ENCODE measurements at places on chromosomes 12 and 14. TPM values are rescaled to one million over a fixed set of nuclear protein-coding genes. Genes with fewer than 3 reads are reported as not detected.

The OR6C74 gene
- total RNA-seq: not detected

The MON2 gene
- 73.8 TPM for total RNA-seq

The HOXC5 gene
- not detected for total RNA-seq

DNA sequence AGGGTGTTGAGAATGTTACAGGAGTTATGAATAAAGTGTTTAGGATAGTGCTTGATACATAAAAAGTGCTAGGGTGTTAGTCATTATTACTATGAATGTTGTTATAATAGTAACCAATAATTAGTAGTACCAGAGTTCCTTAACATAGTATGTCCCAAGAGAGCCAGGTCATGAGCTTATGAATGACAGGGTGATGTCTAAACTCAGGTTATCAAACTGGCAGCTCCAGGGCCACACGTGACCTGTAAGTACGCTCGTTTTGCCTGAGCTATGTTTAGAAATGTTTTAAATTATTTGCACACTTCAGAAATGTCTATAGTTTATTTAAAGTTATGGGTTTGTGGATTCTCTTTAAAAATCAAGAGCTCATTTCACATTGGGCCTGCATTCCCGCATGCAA is 14.1 kb upstream of the GRIP1 start:
- no peak overlapping the region for H3K4me3 ChIP-seq
- H3K27me3 ChIP-seq: peaks cover 2% of the 10 kb centered on the region
- H3K27ac ChIP-seq: no peak overlapping the region
- no peaks in the 10 kb centered on the region for H3K4me1 ChIP-seq
- no peak for DNase-seq
- H3K36me3 ChIP-seq: no peaks in the 10 kb centered on the region

DNA sequence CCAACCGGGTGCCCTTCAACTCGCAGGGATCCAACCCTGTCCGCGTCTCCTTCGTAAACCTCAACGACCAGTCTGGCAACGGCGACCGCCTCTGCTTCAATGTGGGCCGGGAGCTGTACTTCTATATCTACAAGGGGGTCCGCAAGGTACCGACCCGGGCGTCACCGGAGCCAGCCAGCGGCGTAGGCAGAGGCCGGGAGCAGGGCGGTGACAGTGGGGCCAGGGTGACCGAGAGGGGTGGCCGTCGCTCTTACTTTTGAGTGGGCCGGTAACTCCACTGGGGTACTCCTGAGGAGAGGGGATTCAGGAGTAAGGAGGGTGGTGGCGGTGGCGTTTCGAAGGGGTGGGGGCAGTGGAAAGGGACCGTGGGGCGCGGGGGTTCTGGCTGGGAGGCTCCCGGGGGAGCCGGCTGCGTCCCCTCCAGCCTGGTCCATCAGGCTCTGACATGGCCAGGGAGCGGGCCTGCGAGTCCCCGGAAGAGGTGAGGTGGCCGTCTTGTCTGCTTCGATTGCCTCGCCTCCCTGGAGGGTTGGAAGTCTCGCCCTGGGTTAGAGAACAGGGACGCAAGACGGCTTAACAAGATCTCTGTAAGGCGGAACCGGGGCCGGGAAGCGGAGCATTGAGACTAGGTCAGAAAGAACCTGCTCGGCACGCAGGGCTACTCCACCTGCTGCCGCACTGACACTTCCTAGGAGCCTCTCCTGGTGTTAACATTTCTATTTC is 491 bp downstream of the WDR20 start:
- peak overlapping the region; percentile 96 for H3K4me3 ChIP-seq
- peak overlapping the region; percentile 94 for H3K27ac ChIP-seq
- DNase-seq: no peak
- H3K27me3 ChIP-seq: no peaks in the 10 kb centered on the region
- H3K4me1 ChIP-seq: peaks cover 23% of the 10 kb centered on the region
- H3K36me3 ChIP-seq: no peaks in the 10 kb centered on the region

DNA sequence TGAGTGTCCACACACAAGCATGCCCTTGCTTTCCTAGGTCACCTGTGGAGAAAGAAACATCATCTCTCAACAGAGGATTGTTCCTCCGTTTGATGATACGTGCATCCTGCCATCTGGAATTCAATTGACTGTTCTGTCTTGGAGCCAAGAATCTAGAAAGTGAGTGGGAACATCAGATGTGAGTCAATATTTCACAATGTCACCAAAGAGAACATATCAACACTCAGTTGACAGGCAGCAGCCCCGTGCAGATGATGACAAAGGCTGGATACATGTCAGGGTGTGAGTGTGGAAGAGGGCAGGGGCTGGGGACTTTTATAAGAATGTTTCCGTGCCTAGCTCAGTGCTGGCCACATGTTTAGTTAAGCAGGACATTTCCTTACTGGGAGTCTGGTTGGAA is 76.1 kb downstream of the TBC1D30 start:
- H3K27ac ChIP-seq: no peak overlapping the region
- no peak overlapping the region for H3K4me3 ChIP-seq
- H3K4me1 ChIP-seq: no peaks in the 10 kb centered on the region

DNA sequence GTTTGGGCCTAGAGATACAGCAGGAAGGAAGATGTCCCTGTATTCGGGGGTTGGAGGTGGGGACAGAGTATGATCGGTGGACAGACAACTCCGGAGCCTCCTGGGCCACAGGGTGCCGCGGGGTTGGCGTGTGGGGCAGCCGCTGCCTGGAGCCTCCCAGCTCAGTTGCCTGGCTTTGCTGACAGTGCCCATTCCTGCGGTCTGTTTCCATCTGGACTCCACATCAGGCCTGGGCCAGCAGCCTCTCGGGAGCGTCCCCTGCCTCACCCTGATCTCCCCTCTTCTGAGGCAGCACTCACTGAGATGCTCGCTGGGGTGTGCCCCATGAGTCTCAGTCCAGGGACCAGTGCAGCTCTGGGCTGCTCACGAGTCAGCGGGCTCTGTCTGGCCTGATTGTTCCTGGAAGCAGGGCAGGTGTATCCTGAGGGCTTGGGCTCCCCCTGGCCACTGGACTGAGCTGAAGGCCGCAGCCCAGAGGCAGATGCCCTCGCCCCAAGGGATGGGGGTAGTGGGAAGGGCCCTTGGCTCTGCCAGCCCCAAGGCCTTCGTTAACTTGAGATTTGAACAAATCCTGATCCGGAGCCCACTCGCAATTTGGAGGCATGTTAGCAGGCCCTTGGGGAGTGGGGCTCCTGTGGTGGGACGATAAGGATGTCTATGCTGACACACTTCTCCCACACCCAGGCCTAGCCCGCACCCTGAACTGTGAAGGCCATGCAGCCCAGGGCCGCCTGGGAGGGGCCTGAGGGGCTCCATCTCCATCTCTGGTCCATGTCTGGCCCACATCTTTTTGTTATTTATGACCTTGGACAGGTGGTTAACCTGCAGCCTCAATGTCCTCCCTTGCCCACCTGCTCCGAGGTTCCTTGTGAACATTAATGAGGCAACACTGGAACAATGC is 7.5 kb downstream of the HIP1R start:
- peaks cover 26% of the 10 kb centered on the region for H3K4me1 ChIP-seq
- H3K27ac ChIP-seq: peak overlapping the region; percentile 67
- DNase-seq: peak; percentile 81
- H3K4me3 ChIP-seq: no peak overlapping the region
- no peaks in the 10 kb centered on the region for H3K27me3 ChIP-seq

- no peak for DNase-seq
- H3K4me3 ChIP-seq: no peak overlapping the region
- no peak overlapping the region for H3K27ac ChIP-seq
- no peaks in the 10 kb centered on the region for H3K4me1 ChIP-seq
- H3K27me3 ChIP-seq: peaks cover 43% of the 10 kb centered on the region
- H3K36me3 ChIP-seq: no peaks in the 10 kb centered on the region
Measured at GRCh38 chr12:107884769-107885694, 110.5 kb downstream of the ASCL4 start.

DNA sequence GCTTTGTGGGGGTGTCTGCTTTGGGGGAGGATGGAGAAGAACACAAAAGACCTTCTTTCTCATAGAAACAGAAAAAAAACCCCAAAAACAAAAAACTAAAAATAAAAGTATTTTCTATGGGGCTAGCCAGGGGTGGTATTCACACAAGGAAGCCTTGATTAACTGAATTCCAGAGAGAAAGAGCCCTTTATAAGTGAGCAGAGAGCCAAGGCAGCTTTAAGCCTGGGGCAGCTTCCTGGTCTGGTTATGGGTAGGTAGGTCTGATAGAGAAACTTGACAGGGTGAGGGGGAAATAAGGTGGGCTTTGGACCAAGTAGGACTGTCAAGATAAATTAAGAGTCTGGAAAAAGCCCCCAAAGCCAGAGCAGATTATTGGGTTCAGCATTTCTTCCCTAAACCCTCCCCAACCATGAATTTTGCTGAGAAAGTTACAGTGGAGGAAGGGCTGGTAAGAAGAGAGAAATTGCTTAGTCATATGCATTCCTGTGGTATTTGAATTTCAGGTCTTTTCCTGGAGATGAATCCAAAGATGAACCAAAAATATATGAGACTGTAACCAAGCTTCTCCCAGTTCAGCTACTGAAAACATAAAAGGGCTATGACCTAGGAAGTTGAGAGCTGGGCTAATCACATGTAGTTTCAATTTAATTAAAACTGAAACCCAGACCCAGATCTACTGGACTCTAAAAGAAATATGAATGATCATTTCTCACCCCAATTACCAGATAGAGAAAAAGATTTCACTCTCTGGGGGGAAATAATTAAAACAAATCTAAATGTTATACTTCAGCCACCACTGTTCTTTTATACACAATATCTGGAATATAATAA is 144.8 kb downstream of the TBC1D30 start:
- DNase-seq: no peak
- peaks cover 10% of the 10 kb centered on the region for H3K27me3 ChIP-seq
- no peaks in the 10 kb centered on the region for H3K4me1 ChIP-seq
- no peak overlapping the region for H3K27ac ChIP-seq
- H3K36me3 ChIP-seq: peaks cover 5% of the 10 kb centered on the region

DNA sequence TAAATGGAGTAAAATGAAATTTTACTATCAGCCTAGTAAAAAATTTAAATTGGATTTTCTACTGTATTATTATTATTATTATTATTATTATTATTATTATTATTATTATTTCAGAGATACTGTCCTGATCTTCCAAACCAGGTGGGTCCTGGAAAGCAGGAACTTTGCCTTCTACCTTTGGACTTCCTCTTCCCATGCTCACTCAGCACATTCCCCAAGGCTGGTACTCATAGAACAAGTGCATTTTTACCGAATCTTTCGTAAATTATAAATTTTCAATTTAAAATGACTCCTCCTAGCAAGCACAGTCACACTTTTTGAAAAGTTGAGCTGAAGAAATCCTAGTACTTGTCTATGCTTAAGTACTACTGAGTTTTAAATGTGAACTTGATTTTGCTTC is 29.7 kb downstream of the BHLHE41 start:
- H3K27ac ChIP-seq: no peak overlapping the region
- H3K27me3 ChIP-seq: no peaks in the 10 kb centered on the region
- no peak overlapping the region for H3K4me3 ChIP-seq

GRCh38 chr12:30985814-30986452 is 59.4 kb downstream of the TSPAN11 start:
- no peak for DNase-seq
- H3K4me3 ChIP-seq: no peak overlapping the region
- H3K27me3 ChIP-seq: peaks cover 6% of the 10 kb centered on the region
- no peaks in the 10 kb centered on the region for H3K36me3 ChIP-seq

DNA sequence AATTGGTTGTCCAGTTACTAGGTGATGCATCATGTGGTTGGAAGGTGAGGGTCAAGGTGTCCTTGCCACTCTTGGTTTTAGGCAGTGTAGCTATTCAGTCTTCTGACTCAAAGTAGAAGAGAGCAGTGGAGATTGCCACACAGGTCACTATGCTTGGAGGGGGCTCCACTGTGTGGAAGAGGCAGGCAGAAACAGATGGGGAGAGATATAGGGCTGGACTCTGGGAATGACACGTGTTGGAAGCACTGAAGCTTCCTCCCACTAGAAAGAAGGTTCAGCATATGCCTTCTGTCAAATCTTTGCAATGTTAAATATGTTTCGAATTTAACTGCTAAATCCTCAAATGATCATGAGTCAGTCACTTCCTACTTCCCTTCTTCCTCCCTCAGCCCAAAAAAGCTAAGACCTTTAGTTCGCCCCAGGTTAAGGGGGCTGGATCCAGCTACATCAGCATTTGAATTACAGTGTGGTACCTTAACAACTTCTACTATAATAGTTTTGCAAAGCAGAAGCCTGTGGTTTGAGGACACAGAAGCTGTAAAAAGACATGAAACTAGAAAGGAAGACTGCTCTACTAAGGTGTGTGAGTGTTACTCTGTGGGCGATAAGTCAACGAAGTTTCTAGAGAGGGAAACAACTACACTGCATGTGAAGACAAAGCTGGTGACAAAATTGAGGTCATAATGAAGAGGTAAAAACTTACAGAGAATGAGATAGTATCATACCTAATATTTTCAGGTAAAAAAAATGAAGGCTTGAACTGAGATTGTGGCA is 228.0 kb downstream of the NELL2 start:
- H3K4me1 ChIP-seq: no peaks in the 10 kb centered on the region
- H3K27ac ChIP-seq: no peak overlapping the region
- peaks cover 5% of the 10 kb centered on the region for H3K27me3 ChIP-seq
- H3K36me3 ChIP-seq: no peaks in the 10 kb centered on the region
- no peak for DNase-seq
- no peak overlapping the region for H3K4me3 ChIP-seq

DNA sequence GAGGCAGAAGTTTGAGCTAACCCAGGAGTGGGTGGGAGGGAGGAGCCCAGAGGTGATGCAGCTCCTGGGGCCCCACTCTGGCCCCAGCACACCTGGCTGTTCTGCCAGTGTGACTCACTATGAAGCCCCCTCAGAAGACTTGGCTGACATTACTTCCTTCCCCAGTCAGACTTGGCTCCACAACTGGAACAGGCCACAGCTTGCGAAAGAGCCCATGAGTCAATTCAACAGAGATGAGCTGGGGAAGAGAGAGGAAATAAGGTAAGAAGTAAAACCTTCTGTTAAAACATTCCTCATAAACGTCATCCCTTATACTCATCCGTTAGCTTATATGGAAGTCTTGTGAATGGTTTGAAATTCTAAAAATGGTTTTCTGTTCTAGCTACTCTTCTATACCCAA is 245.9 kb downstream of the ADAMTS20 start:
- no peaks in the 10 kb centered on the region for H3K27me3 ChIP-seq
- H3K4me1 ChIP-seq: peaks cover 6% of the 10 kb centered on the region
- no peak overlapping the region for H3K27ac ChIP-seq
- no peaks in the 10 kb centered on the region for H3K36me3 ChIP-seq

GRCh38 chr12:46983959-46984841 is 95.2 kb upstream of the PCED1B start:
- no peak for DNase-seq
- H3K4me1 ChIP-seq: peaks cover 3% of the 10 kb centered on the region
- no peak overlapping the region for H3K4me3 ChIP-seq
- H3K27me3 ChIP-seq: no peaks in the 10 kb centered on the region
- no peaks in the 10 kb centered on the region for H3K36me3 ChIP-seq

GRCh38 chr14:99773521-99774497 is 19.4 kb upstream of the EML1 start:
- peaks cover 3% of the 10 kb centered on the region for H3K36me3 ChIP-seq
- no peak overlapping the region for H3K27ac ChIP-seq
- H3K27me3 ChIP-seq: no peaks in the 10 kb centered on the region
- peaks cover 18% of the 10 kb centered on the region for H3K4me1 ChIP-seq

All from chondrocyte (in vitro differentiated cells).